T-helper 2 cell treated with Interferon-gamma antibody and Interleukin-4, amounts not matched to agents 5 μg/mL and 100 μg/mL, for 36 hours (primary cell): ENCODE measurements at places on chromosomes 1 and 21.

DNA sequence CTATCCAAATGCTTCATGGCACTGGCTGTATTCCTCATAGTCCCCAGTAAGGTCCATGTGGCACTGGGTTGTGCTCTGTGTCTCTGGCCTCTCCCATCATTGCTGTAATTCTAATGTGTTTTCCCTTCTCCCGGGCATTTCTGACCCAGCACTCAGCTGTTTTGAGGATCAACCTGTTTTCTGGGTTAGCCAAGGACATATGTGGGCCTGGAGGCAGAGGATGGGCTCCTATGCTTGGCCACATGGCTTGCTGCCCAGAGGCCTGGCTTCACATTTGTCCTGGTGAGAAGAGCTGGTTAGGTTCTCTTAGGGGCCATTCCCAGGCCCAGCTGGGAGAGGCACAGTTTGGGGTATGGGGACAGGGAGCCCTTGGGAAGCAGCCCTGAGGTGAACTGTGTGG, 103.1 kb downstream of the FAM78B start:
- no peak for DNase-seq

- no peak for DNase-seq
Measured at GRCh38 chr1:75470448-75470847, 140.5 kb downstream of the SLC44A5 start.

- no peak for DNase-seq
Measured at GRCh38 chr1:10529091-10529490, 54.3 kb downstream of the PEX14 start.

GRCh38 chr1:77424236-77424635, 142.4 kb downstream of the AK5 start:
- DNase-seq: no peak

DNA sequence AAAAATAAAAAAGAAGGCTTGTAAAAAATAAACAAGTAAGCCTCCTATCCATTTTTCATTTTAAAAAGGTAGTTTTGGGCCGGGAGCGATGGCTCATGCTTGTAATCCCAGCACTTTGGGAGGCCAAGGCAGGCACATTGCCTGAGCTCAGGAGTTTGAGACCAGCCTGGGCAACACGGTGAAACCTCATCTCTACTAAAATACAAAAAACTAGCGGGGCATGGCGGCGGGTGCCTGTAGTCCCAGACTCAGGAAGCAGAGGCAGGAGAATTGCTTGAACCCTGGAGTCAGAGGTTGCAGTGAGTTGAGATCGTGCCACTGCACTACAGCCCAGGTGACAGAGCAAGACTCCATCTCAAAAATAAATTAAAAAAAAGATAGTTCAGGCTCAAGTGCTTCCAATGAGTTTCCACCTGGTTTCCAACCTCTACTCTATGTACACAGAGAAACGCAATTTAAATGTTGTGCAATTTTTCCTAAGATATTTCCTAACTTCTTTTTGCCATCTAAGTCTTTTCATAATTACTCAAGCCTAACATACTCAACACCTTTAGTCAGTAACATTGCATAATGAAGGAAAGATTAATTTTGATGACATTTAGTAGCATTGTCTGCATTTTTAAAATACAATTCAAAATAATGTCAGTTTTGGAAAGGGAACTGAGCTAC, 106.3 kb downstream of the KCNT2 start:
- no peak for DNase-seq

GRCh38 chr21:43325968-43326715, 100.8 kb downstream of the SIK1 start:
- no peak for DNase-seq

DNA sequence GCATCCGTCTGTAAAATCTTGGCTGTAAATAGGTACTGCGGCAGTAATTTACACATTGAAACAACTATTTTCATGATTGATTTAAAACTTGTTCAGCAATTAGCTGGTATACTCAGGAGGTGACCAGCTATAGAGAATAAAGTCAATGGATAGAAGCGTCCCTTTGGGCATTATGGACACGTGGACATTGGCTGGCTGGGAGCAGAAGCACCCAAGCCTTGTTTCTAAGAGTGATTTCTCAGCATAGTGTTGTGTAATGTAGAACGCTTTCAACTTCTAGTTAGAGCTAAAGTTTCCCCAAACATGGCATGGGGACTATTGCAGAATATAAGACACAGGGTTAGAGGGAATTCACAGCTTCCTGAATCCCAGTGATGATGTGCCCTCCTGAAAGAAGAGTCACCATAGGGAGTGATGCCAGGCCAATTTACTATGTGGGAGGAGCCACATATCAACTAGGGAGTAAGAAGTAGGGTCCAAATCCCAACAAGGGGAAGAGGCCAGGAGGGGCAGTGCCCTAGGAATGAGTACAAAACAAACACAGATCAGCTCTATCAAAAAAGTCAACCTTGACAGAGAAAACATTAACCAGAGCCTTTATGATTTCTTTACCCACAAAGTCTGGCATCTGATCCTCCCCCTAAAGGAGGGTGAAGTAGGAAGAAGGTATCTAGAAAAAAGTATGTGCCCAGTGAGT, 92.7 kb downstream of the SUSD4 start:
- DNase-seq: no peak

GRCh38 chr1:9816199-9816598, 7.6 kb downstream of the CLSTN1 start:
- no peak for DNase-seq

DNA sequence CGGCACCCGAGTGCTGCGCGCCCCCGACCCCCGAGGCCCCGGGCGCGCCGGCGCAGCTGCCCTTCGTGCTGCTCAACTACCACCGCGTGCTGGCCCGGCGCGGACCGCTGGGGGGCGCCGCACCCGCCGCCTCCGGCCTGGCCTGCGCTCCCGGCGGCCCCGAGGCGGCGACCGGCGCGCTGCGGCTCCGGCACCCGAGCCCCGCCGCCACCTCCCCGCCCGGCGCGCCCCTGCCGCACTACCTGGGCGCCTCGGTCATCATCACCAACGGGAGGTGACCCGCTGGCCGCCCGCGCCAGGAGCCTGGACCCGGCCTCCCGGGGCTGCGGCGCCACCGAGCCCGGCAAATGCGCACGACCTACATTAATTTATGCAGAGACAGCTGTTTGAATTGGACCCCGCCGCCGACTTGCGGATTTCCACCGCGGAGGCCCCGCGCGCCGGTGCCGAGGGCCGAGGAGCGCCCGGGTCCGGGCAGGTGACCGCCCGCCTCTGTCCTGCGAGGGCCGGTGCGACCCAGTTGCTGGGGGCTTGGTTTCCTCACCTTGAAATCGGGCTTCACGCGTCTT, 49.0 kb downstream of the SIM2 start:
- peak; percentile 37 for DNase-seq

- no peak for DNase-seq
Measured at GRCh38 chr21:42149656-42150473, 69.1 kb upstream of the ABCG1 start.

DNA sequence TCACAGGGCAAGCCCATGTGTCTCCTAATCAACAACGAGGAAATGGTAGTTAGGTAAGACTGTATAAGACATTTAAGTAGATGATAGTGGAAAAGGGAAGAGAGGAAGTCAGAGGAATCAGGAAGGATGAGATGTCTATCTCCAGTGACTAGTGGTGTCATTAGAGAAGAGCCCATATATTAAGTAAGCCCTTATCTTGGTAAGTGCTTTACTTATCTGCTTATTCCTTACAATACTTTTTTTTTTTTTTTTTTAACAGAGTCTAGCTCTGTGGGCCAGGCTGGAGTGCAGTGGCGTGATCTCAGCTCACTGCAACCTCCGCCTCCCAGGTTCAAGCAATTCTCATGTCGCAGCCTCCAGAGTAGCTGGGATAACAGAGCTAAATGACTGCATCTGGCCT, 29.5 kb downstream of the RNF11 start:
- DNase-seq: no peak

DNA sequence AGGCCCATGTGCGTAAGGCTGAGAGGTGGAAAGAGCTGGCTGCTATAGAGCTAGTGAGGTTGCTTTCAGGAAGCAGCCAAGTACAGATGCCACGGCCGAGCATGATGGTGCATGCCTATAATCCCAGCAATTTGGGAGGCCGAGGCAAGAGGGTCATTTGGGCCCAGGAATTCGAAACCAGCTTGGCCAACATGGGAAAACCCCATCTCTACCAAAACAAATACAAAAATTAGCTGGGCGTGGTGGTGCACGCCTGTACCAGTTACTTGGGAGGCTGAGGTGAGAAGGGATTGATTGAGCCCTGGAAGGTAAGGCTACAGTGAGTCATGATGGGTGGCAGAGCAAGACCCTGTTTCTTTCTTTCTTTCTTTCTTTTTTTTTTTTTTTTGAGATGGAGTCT, 2.7 kb downstream of the CCDC24 start:
- no peak for DNase-seq

- DNase-seq: no peak
Measured at GRCh38 chr1:40140211-40140973, 20.8 kb upstream of the RLF start.

GRCh38 chr1:27113861-27114260, 41.1 kb downstream of the SLC9A1 start:
- DNase-seq: no peak

- DNase-seq: no peak
Measured at GRCh38 chr21:39456665-39457064, 4.9 kb downstream of the SH3BGR start.

DNA sequence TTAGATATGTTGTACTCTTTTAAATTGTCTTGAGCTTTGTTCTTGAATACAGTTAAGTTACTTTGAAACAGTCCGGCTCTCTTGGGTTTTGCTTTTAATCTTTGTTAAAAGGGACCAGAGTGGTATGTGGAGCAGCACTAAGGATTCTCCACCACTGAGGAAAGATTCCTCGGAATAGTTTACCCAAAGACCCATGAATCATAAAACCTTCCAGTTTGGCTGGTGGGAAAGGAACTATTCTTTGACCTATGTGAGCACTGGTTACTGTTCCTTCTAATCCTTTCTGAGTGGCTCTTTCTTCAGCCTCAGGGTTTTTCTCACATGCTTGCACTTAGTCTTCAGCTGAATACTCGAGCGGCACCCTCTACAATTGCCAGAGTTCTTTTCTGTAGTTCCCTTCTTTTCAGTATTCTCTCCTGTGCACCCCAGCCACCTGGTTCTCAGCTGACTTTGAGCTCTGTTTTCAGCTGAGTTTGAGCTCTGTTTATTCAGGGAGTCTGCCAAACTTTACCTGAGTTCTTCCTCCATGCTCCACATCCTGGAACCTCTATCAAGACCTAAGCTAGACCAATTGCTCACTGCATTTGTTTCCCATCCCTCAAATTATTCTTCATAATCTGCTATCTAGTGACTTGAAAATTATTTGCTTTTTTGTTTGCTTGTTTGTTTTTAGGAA, 253.8 kb upstream of the PLXNA2 start:
- DNase-seq: no peak

- no peak for DNase-seq
Measured at GRCh38 chr1:114263343-114263742, 109.7 kb upstream of the SYT6 start.

- DNase-seq: peak; percentile 39
Measured at GRCh38 chr1:153849487-153850185, 73.1 kb downstream of the GATAD2B start.

- DNase-seq: no peak
Measured at GRCh38 chr1:167305706-167306277, 85.1 kb downstream of the POU2F1 start.

GRCh38 chr1:218439541-218440295, 94.6 kb downstream of the TGFB2 start:
- no peak for DNase-seq

GRCh38 chr1:201945157-201945556, 1.2 kb downstream of the LMOD1 start:
- no peak for DNase-seq

GRCh38 chr1:159864262-159864661, 1.8 kb upstream of the VSIG8 start:
- no peak for DNase-seq

DNA sequence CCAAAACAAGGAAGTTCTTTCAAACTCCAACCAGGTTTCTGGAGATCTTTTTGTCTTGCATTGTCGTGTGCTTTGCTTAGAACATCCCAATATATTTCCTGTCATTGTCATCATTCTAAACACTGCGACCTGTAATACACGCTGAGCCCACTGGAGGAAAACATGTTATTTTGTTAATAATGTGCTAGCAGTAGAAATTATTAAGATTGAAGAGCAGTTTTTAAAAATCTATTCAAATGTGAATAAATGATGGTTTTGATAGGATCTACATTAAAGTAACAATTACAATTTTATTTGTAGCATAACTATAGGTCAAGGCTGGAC, 268.5 kb downstream of the PTPRC start:
- no peak for DNase-seq

- DNase-seq: no peak
Measured at GRCh38 chr1:201841265-201841912, 12.4 kb downstream of the IPO9 start.

GRCh38 chr1:196317535-196318522, 290.4 kb downstream of the KCNT2 start:
- no peak for DNase-seq

- no peak for DNase-seq
Measured at GRCh38 chr1:15941044-15941840, 34.7 kb downstream of the ZBTB17 start.

- no peak for DNase-seq
Measured at GRCh38 chr1:207648334-207649209, 3.6 kb downstream of the CR1L start.

DNA sequence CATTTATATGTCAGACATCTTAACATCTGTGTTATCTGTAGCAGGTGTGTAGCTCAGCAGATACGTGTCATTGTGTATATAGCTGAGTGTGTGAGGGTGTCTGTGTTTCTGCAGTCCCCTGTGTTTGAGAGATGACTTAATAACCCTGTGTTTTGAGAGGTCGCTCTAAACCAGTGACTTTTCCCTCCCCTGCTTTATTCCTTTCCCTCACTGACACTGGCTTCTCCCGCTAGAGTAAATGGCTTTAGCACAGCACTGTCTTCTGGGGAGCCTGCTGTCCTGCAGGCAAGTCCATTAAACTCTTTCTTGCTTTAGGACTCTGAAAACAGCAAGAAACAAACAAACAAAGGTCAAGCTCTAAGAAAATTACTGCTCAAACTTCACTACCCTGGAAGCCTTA, 53.0 kb downstream of the VANGL1 start:
- DNase-seq: no peak
